ENCODE measurements at places on chromosomes 4 and X. TPM values are rescaled to one million over a fixed set of nuclear protein-coding genes. Genes with fewer than 3 reads are reported as not detected.

Gene CFAP299
- total RNA-seq = not detected

Gene PROM1
- not detected for total RNA-seq

Gene NHSL2
- 1.5 TPM for total RNA-seq

Gene HS3ST1
- total RNA-seq = not detected

Gene TTC29
- total RNA-seq = not detected

Data from CD4-positive, alpha-beta T cell (primary cell).